Epithelial cell of prostate (primary cell): ENCODE measurements at places on chromosomes 3 and 15.

- no peak for DNase-seq
Observed at GRCh38 chr3:39113291-39113690, 5.8 kb downstream of the TTC21A start.

DNA sequence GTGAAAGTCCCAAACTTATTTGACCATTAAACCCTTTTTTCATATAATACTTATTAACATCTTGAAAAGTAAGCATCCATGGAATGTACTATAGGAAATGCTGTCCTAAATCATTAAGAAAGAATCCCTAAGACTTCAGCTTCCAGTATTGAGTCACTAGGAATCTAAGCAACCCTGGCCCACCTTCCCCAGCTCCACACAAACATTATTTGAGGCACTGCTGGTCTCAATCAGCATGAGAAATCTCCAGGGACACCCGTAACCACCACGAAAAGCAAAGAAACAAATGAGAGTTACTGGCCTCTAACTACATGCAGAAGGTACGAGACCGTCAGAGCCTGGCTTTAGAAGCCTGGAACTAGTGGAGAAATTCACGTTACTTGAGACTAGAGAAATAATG lies 68.2 kb downstream of the POLQ start:
- DNase-seq, result no peak

- no peak for DNase-seq
Observed at GRCh38 chr3:119630880-119631329, 29.5 kb downstream of the POPDC2 start.

- DNase-seq, result no peak
Observed at GRCh38 chr3:195916291-195916690, 7.9 kb upstream of the TNK2 start.

GRCh38 chr3:181752202-181752671 lies 40.5 kb downstream of the SOX2 start:
- no peak for DNase-seq

- DNase-seq, result no peak
Observed at GRCh38 chr15:38696109-38696727, 131.6 kb upstream of the RASGRP1 start.

DNA sequence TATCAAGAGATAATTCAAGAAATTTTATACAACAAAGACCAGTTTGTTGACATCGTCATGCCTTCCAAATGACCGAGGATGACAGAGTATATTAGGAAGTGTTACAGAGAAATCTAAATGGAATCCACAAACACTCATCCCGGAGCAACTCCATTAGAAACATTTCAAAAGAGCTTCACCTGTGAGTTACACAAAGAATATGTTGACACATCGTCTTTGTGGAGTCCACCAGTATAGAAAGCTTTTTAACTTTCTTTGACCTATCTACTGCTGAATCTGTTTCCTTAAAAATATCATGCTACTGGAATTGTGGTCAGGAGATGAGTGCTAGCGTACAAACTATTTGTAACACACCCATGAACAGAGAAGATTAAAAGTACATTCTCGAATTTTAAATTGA lies 130.4 kb downstream of the SUCLG2 start:
- no peak for DNase-seq
